ENCODE measurements at places on chromosomes 16 and 17.
A peak's percentile ranks its signal among the peaks of the same experiment; 100 is the strongest.

DNA sequence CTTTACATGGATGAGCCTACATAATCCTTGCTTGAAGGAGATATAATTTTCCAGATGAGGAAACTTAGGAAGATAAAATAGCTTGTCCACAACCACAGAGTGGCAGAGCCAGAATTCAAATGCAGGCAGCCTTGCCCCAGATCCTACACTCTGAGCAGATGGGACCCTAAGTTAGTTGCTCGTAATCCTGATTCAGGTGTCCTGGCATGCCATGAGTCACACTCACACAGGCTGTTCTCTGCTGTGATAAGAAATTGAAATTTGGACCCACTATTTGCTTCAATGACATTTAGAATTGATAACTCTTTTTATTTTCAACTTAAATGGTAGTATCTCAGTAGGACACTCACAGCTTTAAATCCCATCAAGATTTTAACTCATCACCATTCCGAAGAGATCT, 150.7 kb upstream of the CACNG5 start:
- no peak for DNase-seq

- DNase-seq = no peak
These were observed 21.5 kb downstream of the METRNL start for GRCh38 chr17:83100853-83101391.

DNA sequence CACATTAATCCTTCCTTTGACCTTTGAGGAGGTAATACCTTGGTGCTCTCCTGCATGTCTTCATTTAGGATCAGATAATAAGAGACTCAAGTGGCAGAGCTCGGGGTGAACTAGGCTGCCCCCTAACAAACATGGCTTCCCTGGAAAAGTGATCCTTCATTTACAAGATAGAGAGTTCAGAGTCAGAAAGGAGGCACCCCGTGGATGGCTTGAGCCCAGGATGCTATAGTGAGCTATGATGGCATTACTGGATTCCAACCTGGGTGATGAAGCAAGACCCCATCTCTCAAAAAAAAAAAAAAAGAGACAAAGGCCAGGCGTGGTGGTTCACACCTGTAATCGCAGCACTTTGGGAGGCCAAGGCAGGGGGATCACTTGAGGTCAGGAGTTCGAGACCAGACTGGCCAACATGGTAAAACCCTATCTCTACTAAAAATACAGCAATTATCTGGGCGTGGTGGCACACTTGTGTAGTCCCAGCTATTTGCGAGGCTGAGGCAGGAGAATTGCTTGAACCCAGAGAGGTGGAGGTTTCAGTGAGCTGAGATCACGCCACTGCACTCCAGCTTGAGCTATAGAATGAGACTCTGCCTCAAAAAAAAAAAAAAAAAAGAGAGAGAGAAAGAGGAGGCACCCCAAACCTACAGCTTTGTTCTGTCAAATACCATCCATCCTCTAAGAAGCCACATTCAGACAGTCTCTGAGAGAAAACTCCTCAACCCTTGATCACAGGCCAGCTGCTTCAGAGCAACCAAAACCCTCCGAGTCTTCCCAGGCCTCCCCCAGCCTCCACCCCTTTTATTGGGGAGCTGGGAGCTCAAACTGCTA, 7.4 kb downstream of the FAM117A start:
- no peak for DNase-seq

DNA sequence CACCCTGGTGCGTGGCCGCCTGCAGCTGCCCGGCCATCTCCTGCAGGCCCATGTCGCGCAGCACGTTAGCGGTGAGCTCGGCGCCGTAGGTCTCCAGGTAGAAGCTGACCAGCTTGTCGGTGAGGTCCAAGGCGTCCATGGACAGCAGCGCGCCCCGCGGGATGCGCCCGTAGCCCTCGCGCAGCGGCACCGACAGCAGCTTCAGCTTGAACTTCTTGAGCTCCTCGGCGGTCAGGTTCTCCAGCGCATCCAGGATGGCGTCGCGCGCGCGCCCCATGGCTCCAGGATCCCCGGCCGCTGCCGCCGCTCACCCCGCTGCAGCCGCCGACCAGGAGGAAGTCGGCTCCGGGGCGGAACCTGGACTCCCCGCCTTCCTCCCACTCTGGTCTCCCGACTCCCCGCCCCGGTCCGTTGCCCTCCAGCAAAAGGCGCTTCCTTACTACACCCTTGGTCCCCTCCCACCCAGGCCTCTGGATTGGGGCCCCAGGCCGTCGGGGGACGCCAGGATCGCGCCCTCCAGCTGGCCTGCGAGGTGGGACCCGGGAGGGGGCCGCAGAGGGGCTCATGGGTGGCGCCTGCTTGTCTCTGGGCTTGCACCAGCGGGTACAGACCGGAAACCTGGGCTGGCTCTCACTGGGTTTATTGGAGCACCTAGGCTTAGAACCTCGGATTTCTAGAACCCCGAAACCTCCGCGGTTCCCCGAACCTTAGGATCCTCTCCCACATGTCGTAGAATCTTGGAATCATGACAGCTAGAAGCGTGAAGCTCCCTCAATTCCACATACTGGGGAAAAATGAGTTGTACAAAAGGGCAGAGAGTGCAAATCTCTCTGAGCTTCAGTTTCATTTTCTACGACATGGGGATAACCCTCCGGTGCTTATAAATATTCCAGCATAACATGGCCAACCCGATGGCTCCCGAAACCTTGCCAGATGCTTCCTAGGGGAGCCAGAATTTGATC, at the start of gene PYCARD:
TSS of gene PYCARD (minus strand) at position 347 of the 962 bp plus-strand sequence. CDS start at position 277, 70 bp downstream.
- DNase-seq = no peak

DNA sequence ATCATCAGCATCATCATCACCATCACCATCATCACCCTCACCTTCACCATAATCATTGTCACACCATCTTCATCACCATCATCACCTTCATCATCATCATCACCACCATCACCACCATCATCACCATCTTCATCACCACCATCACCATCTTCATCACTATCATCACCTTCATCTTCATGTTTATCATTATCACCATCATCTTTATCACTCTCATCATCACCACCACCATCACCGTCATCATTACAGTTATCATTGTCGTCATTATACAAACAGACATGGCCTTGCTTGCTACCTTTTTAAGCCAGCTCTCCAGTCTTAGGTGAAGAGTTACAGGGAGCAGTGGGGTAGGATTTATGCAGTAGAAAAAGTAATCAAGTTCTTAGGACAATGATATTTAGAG, 114.9 kb downstream of the IRF8 start:
- no peak for DNase-seq

DNA sequence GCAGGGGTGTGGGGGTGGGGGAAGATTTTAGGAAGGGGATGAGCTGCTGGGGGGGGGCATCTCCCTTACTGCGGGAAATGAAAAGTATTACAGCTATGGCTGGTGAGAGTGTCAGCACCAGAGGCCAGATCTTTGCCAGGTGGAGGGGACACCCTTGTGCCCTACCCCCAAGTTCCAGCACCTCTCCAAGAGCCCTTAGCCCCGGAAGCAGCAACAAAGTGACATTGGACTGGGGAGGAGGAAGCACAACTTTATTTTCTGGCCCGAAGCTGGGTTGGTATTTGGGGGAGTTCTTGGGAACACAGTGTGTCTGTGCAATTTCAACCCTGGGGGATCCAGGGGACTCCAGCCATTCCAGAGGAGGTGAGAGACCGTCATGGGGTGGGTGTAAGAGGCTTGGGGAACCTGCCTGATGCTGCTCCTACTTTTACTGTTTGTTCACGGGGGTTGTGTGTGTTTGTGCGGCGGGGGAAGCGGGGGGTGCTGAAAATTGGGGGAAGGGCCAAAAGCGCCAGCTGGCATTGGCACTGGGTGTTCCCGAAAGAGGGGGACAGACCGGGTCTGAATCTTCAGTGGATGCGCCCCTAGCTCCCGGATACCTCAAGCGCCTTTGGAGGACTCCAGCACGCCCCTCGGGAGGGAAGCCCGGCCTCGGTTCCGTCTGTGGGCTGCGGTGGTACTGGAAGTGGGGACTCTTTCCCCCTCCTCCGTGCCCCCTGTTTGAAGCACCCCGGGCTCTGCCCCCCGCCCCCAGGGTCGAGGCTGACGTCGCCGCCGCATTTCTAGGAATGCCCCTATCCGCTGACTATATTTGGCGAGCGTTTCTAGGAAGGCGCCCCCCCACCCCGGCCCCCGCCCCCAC, 230.3 kb downstream of the MRTFB start:
- no peak for DNase-seq

DNA sequence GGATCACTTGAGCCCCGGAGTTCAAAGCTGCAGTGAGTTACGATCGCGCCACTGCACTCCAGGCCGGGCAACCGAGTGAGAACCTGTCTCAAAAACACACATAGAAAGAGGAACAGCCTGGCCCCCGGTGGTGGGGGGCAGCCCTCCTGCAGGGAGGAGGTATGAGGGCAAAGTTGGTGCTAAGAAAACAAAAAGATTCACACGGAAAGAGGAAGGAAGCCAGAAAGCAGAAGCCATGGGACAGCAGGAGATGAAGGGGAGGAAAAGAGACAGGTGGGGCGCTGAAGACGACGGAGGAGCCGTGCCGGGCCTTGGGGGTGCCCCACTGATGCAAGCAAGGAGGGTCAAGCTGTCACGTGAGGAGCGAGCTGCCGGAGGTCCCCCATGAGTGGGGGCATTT, 8.2 kb upstream of the C16orf74 start:
- DNase-seq = no peak

DNA sequence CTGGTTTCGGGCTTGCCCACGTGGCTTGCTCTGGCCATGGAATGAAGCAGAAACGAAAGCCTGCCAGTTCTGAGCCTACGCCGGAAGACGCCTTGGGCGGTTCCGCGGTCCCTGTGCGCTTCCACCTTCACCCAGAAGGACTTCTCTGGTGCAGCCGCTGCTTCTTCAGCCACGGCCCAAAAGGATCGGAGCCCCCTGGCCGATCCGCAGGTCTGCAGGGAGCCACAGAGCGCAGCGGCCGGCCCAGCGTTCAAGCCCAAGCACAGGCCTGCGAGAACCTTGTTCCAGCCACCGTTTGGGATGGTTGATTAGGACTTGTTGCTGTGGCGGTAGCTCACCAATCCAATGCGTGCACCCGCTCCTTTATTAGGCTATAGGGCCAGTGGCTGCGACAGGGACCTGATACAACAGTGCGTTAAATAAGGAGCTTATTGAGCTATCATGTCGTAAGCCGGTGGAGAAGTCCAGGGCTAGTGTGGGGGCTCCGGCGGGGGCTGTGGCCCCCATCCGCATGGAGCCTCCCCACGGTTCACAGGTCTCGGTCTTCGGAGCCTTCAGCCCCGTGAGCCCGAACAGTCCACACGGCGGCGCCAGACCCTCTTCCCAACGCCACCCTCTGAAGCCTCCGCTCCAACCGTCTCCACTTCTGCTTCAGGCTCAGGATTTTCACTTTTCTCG, 10.2 kb upstream of the MPP2 start:
- DNase-seq = peak; percentile 11

GRCh38 chr17:5618476-5618875, 34.2 kb upstream of the NLRP1 start:
- no peak for DNase-seq

DNA sequence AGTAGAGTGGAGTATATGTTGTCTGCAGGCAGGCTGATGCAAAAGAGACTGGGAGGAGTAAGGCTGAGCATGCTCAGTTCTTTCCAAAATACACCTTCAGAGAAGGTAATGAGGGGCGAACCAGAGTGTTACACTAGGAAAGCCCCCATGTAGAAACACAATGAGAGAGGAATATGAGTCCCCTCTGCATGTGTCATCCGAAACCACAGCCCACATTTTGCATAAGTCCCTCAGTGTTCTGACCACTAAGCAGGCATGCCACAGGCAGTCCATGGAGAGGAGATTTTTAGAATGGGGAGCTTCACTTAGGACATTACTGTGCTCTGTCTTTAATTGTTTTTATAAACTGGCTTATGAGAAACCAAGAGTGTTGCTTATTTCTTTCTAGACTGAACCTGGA, 32.0 kb downstream of the SLC6A2 start:
- DNase-seq = no peak

- DNase-seq = no peak
These were observed 2.0 kb downstream of the MAZ start for GRCh38 chr16:29808219-29808900.

DNA sequence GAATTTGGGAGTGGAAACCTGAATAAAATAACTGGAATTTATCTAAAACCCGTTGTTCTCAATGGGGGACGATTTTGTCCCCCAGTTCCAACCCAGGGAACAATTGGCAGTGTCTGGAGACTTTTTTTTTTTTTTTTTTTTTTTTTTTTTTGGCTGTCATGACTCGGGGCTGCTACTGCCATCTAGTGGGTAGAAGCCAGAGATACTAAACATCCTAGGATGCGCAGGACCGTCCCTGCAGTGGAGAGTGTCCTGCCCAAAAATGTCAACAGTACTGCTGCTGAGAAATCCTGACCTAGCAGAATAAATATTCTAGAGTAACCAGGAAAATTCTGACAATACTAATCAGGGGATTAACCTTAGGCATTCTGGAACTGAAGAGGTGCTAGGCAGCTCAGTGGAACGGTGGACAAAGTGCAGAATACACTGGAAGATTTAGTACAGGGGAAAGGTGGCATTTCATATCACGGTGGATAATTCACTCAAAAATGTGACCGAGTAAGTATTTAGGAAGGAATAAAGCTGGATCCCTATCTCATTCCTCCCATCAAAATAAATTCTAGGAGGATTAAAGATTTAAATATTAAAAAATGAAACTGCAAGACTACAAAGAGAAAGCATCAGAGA, 107.6 kb downstream of the SPECC1 start:
- no peak for DNase-seq

DNA sequence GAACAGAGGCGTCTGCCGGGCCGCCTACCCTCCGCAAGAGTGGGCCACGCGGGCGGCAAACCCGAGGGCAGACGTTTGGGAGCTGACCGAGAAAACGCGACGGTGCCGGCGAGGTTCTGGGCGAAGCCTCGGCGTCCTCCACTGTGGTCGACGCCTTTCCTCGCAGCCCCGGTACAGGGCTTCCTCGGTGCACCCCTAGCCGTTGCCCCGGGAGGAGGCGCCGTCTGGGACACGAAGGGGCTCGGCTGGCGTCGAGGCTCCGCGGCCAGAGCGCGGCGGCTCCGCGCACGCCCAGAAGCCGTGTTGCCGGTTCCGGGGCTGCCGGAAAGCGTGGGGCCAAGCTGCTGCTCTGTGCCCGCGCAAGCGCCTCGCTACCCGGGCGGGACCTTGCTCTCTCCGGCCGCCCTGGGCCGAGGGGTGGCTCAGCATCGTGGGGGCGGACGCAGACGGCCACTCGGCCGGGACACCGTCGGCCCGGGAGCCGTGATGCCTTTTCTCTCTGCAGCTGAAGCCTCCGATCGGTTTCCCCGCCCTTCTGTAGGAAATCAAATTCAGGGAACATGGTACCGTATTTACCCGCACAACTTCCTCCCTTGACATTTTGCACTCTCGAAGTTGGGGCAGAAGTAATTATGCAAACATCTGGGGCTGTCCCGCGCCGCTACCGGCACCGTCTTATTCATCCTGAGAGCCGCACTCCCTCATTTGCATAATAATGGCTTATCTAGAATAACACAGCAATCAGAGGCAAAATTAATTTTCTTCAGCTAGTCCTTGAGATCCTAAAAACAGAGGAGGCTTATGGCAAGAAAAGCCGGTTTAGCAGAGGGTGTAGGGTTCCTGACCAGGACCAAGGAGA, 7.3 kb upstream of the CBX8 start:
- peak; percentile 52 for DNase-seq
